ENCODE measurements at places on chromosomes 5 and 9.

DNA sequence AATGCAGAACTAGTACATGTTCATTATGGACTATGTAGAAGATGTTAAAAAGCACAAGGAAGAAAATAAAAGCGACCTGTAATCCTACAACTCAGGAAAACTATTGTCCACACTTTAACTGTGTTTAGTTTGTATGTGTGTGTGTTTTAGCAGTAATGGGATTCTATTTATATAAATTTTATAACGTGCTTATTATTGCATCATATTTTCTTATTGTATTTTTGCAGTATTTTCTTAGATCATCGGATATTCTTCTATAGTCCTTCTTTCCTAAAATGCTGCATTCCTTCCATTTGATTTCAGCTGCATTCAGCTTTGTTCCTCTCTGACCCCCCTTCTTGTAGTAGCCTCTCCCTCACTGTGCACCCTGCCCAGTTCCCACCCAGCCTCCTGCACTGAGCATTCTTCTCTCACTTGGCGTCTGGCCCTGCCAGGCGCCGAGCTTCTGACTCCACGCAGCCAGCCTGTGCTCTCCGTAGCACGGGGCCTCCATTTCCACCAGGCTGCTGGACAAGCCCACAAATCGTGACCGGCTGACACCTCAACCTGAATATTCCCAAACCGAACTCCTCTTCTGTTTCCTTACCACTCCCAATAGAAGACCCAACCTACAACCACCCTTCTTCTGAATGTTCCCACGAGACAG lies 39.9 kb downstream of the MVB12B start:
- DNase-seq: no peak

DNA sequence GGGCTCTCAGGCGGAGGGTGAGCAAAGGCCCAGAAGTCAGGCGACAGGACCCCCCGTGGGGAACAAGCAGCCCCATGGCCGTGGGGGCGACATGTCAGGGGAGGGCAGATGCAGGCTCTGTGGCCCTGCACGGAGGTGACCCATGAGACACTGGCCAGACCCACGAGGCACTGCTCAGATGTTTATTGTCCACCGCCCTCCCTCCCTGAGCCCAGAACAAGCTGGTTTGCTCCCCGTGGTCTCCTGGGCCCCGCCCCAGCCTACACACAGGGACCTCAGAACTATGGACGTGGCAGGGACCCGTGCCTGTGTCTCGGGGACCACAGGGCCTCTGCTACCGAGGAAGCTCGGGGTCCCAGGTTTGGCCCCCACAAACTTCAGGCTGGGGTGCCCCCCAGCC lies 1.9 kb downstream of the FUT7 start:
- DNase-seq: no peak

GRCh38 chr5:155530046-155530445 lies 516.5 kb downstream of the KIF4B start:
- peak; percentile 33 for DNase-seq

- peak; percentile 76 for DNase-seq
Measured at GRCh38 chr9:34993502-34994259, 4.1 kb downstream of the DNAJB5 start.

- DNase-seq: no peak
Measured at GRCh38 chr9:101536351-101536750, 2.7 kb downstream of the RNF20 start.

DNA sequence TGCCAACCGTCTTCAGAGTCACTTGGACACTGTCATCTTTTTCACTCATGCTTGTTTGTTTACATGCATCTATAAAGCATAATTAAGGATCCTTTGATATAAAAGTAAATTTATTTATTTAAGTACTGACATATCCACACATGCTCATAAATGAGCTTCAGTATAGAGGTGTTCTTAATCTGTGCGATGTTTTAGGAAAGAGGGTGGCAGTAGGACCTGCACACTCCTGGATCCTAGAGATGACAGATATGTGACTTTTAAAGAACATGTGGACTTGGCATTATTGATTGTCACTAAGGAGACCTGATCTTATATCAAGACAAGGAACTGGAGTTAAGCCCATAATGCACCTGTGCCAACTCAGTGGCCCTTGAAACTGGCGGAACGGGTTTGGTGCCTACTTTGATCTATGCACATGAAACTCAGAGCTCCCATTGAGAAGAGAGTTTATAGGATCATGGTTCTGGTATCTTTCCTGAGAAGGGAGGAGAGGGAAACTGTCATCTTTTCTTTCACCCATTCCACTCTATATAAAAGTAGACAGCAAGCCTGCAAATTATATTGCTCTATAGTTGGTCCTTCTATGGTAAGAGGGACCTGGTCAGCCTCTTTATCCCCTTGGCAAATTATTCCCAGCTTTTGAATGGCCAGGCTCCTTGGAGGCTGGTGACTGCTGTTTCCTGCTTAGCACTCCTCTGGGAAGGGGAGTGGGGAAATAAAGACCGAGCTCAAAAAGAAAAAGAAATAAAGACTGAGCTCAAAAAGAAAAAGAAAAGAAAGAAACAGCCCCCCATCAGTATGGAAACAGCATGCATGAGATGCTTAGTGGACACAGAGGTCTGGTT lies 57.8 kb upstream of the LIFR start:
- no peak for DNase-seq

- no peak for DNase-seq
Measured at GRCh38 chr9:83247732-83248131, 184.8 kb upstream of the RASEF start.

DNA sequence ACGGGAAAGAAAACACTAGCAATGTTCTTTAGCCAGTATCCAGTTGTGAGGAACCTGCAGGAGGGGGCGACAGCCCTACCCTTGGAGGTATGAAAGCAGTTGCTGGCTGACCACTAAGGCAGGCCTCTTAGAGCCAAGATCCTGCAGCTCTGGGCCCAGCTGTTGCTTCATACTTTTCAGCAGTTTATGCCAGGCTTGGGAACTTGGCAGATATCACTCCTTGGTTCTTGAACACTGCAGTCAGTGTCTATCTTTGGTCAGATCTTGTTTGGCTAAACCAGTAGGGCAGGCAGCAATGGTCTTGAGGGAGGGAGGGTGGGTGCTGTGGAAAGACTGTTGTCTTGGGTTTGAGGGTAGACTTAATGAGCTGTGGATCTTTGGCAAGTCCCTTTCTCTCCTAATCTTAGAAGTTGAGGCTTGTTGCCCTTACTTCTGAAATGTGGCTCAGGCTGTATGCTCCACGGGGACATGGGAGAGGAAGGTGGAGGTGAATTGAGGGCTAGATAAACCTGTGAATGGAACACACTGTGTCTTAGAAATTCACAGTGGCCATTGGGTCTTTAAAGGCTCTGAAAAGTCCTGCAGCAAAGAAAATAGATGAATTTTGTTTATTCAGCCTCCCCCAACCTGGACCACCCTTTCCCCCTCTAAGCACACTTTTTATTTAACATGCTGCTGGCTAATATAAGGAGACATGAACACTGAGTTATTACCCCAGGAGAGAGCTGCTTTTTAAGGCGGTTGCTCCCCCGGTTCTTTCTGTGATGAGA lies 37.5 kb downstream of the ZNF618 start:
- DNase-seq: no peak

DNA sequence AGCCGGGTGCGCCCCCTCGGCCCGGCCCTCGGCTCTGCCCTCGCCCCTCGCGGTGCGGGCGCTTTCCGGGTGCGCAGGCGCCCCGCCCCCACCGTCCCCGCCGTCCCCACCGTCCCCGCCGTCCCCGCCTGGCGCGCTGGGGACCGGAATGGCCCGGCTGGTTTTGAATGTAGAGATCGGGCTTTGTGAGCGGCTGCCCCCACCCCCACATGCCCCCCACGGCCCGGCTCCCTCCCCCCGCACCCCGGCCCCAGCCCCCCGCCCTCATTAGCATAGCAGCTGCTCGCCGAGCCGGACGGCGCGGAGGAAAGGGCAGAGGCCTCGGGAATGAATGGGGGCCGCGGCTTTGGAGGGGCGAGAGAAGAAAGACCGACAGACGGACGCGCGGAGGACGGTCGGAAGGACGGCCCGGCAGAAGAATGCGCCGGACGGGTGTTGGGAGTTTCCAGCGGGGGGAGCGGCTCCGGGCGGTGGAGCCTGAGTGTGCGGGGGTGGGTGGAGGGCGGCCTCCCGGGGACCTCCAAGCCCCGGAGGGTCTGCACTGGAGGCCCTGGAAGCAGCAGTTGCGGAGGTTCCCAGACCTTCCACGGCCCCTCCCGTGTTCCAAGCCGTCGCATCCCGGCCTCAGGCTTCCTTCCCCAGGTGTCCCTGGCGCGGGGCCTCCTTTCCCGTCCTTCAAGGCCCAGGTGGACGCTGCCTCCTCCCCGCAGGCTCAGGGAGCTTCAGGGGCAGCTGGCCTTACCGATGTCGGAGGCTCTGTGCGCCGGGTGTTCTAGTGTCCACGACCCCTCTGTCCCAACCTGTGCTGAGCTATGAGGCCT lies 6.0 kb downstream of the NRARP start:
- DNase-seq: no peak

DNA sequence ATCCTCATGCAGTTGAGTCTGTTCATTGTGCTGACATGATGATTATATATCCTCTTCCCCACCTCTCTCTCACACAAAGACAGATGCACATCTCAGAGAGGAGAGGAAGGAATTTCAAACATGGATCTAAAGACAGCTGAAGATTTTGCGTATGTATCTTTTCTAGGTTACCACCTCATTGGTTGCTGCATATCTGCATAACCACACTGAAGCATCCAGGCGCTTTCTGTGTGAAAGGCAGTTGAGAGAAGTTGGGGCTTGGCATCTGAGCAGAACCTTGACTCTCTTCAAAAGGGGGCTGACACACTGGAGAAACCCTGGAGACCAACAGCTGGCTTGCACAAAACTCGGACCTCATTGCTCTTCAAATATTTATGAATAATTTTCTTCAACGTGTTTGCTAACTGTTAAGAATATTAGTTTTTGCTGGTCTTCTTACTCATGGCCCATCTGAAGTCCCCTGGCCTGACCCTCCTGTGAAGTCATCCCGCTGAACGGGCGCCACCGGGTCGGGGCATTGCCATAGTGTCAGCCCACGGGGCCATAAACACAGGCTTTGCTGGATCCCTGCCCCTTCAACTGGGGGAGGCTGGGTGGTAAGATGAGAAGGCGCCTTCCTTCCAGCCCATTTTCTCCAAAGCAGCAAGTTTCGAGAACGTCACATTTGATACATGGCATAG lies 593.2 kb upstream of the CLINT1 start:
- DNase-seq: no peak

- no peak for DNase-seq
Measured at GRCh38 chr9:12640866-12641636, 52.1 kb upstream of the TYRP1 start.

GRCh38 chr5:148436029-148436428 lies 52.3 kb downstream of the FBXO38 start:
- DNase-seq: no peak

GRCh38 chr5:90696153-90696552 lies 137.6 kb downstream of the ADGRV1 start:
- DNase-seq: no peak

DNA sequence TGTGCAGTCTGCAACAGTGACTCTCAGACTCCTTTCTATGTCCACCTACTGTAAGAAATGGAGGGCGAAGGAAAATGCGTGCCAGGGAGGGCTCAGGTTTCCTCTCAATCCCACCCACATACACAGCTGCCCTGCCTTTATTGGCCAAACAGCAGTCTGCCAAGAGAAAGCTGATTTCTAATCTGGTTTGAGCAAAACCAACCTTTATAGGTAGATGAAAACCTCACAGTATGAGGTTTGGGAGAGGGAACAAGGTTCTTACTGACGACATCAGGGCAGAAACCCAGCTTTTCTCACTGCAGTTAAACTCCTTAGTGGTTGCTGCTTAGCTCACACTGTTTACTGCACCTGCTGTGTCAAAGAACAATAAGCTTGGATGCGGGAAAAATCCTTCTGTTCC lies 152.3 kb upstream of the KLF9 start:
- DNase-seq: no peak

DNA sequence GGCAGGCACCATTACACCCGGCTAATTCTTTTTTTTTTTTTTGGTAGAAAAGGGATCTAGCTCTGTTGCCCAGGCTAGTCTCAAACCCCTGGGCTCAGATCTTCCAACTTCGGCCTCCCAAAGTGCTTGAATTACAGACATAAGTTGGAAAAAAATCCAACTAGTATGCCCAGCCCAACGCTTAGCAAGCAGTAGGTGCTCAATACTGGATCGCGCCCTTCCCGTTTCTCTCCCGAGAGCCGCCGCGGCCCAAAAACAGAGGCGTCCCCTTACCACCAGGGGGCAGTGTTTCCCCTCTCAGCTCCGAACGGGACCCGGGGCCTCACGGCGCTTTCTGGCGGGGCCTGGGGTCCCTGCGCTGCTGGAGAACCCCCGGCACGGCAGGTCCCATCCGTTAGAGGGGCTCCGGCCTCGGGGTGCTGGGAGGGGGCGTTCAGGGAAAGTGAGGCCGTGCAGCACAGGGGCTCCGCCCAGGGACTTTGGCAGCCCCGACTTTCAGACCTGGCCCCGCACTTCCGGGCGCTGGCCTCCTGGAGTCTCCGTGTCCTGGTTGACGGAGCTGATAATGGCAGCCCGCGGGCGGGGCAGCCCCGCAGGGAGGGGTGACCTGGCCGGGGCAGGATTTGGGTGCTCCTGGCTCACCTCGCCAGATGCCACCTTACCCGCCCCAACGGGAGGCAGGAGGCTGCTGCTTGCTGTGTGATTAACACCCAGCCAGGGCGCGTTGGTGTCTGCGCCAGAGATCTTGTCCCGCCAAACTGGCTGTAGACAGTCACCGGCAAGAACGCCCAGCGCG lies 15.2 kb downstream of the PTGES start:
- peak; percentile 92 for DNase-seq

- DNase-seq: no peak
Measured at GRCh38 chr5:169527863-169528262, 55.7 kb upstream of the SPDL1 start.

DNA sequence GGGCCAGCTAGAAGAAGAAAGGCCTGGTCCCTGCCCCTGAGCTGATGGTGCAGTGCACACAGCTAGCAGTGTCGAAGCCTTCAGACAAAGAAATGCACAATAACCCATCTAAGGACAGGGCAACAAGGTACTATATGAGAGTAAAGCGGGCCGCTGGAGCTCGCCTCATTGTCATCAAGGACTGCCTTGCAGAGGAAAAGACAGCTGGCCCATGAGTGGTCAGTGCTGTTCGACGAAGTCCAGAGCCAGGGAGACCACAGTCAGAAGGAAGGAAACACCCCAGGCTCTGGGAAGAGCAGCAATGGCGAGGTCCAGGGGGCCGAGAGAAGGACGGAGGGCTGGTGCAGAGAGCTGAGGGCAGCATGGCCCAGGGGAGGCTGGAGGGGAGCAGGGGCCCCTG lies 17.3 kb downstream of the ATPSCKMT start:
- DNase-seq: no peak

DNA sequence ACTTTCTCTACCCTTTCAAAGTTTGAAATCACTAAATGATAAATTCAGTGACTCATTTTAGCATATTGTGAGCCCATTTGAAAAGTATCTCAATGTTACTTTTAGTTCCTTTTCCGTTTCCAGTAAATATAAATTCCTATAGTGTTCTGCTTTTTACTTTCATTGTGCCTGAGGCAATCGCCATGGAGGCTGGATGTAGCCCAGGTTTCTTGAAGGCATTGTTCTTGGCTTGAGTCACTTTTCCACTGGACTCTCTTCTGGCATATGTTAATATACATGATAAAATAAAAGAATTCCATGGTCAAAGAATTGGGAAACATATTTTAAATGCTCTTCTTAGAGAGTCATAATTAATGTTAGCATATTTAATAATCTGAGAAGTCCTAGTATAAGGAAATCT lies 327.0 kb downstream of the IZUMO3 start:
- no peak for DNase-seq

GRCh38 chr9:121156263-121156731 lies 45.4 kb downstream of the RAB14 start:
- DNase-seq: no peak

GRCh38 chr5:80189201-80189600 lies 66.6 kb downstream of the SERINC5 start:
- no peak for DNase-seq

Measured in WERI-Rb-1 (cell line).